ENCODE measurements at places on chromosomes 3 and 15.

DNA sequence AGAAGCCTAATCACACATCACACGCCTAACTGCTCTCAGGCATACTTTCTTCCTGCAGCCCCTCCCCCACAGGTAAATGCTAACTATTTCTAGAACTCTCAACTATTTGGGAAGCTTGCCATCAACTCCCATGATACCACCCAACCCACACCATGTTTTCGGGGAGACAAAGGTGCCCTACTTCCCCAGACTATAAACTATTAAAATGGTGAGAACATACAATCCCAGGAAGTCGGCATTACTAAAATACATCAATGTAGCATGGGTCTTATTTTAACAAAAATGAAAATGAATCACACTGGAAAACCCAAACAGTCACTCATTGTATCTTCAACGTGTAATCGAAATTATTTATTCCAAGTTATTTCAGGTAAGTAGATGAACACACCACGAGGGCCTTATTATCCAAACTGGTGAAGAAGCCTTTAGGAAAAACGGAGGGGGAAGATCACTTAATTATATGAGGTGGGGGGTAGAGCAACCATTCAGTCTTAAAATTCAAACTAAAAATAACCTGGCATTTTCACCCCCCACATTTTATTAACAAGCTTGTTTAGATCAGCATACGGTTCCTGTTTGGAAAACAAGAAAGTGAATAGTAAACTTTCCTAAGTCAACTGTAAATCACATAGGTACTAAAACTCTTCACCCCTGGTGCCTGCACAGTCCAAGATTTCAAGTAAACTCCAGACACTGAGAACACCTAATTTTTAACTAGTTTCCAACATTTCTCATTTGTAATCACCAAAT lies 1.9 kb downstream of the TBL1XR1 start:
- DNase-seq, result no peak

DNA sequence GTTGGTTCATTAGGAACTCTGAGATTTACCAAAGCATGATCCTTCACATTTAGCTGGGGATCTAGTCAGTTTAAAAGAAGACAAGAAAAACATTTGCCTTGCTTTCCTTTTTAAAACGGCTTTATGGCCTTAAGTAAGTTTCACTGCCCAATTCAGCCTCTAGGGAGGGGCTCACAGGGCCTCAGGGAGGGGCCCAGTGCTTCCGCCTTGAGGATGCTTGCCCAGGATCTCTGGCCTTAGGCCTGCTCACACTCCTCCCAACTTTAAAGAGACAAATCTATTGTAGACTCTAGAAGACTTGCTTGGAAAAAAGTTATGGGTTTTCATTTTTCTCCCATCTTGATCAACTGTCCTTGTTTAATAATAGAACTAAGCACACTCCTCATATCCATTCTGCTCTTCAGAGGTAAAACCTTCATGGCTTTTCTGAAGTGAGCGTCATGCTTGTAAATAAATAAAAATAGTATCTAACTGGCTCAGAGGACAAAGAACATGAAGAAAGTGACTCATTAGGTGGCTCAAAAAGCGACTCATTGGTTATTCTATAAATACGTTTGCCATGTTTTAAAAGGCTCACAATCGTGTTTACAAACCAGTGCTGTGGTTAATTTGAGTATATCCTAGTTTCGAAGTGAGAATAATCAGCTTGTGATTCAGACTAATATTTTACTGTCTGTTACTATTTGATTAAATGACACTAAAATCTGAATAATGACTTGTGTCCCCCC lies 13.7 kb downstream of the PDHB start:
- DNase-seq, result no peak

DNA sequence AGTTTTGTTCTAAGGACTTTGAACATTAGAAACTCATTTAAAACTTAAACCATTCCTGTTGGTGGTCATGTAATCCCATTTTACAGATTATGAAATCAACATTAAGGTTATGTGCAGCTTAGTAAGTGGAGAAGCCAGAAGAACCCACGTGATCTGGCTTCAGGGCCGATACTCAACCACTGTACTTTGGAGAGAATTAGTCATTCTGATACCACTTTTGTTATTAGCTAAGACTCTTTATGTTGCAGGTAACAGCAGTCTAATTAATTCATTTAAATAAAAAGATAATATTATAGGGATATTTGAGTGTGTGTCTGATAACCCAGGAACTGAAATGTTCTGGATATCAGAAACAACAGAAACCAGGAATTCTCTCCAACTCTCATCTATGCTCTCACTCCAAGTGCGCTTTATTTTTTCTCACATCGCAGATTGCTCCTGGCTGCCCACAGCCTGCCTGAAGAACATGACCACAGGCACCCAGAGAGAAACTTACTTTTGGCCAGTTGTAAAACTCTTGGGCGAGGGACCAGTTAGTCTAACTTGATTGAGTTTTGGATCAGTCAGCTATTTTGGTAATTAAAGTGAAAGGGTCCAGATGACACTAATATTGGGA lies 25.2 kb downstream of the UBE2E1 start:
- no peak for DNase-seq

- peak; percentile 23 for DNase-seq
Observed at GRCh38 chr15:73601451-73602445, 31.4 kb downstream of the NPTN start.

GRCh38 chr3:147906285-147906684 lies 497.1 kb downstream of the ZIC1 start:
- DNase-seq, result no peak

DNA sequence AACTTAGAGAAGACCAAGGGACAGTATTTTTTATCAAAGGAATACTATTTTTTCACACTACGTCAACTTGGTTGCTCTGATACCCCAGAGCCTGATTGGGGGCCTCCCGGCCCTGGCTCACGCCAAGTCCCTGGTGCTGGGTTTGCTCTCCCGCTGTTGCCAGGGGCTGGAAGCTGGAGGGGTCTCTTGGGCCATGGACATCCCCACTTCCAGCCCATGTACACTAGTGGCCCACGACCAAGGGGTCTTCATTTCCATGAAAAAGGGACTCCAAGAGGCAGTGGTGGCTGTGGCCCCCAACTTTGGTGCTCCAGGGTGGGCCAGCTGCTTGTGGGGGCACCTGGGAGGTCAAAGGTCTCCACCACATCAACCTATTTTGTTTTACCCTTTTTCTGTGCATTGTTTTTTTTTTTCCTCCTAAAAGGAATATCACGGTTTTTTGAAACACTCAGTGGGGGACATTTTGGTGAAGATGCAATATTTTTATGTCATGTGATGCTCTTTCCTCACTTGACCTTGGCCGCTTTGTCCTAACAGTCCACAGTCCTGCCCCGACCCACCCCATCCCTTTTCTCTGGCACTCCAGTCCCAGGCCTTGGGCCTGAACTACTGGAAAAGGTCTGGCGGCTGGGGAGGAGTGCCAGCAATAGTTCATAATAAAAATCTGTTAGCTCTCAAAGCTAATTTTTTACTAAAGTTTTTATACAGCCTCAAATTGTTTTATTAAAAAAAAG lies 20.3 kb upstream of the BSN start:
- DNase-seq, result no peak

- no peak for DNase-seq
Observed at GRCh38 chr3:105327662-105328337, 38.9 kb upstream of the ALCAM start.

DNA sequence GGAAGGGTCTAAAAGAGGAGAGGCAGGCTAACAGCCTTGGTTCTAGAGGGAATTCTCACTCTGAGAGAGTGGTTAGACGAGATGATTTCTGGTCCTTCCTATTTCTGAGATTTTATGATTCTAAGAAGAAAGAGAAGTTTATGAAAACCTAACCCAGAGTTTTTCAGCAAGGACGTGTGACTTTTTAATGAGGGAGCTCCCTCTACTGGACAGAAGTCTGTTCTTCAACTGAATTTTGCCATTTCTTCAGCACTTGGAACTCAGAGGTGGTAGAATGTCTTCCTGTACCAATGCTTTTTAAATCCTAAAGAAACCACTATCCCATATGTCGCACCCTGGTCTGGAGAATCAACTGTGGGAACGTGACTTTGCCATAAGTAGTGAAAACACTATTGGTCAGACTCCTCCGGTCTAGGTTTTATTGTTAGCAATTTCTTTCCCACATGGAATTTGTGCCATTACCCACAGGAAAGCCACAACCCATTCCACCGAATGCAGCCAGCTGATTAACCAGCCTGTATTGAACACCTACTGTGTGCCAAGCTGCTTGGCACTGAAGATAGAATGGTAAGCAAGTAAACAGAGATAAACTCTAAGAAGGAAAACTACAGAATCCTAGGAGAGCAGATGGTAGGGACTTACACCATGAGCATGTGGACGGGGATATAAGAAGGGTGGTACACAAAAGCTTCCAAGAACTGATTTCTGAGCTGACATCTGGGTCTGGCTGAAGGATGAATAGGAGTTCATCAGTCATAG lies 199.5 kb upstream of the LMCD1 start:
- DNase-seq, result peak; percentile 66

DNA sequence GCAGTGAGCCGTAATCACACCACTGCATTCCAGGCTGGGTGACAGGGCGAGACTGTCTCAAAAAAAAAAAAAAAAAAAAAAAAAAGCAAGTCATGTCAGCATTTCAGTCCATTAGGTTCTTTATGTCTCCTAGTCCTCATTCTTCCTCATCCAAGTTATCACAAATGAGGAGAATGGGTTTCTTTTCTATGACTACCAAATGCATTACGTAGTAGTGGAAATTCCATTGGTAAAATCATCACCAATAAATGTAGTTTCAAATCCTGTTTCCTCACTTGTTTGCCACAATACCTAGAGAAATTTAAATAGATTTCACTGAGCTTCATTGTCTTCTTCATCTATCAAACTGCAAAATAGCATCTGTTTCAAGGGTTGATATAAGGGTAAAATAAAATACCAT lies 317.6 kb upstream of the MME start:
- no peak for DNase-seq

DNA sequence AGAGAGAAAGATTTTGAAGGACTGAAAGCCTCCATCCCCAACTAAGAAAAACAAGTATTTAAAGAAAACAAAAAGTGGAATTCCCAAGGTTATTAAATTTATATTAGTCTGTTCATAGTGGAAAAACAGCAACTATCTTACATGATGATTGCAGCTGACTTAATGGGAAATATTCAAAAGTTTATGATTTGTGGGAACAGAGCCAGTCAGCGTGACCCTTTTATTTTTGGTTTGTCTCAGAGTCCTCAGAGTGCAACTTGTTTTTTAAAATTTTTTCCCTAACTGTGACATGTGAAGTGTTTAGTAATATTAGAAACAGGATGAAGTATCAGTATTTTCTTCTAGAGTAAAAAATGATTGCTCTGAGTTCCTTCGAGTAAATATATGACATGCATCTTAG lies 441.9 kb upstream of the MCTP2 start:
- DNase-seq, result no peak

DNA sequence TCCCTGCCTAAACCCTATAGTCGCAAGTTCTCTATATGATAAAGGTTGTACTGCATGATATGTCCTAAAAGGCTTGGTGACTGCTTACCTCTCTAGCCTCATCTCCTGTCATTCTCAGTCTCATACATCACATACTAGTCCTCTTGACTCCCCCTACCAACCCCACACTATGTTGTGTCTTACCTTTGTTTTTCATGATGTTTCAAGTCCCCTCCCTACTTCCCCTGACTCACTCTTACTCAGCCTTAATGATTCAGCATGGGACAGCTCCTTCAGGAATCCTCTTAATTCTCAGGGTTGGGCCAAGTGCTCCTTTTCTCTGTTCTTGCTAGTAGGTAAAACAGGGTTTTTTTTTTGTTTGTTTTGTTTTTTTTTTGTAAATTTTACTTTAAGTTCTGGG lies 49.6 kb downstream of the SLMAP start:
- no peak for DNase-seq

- DNase-seq, result peak; percentile 7
Observed at GRCh38 chr3:36804295-36805055, 40.1 kb upstream of the DCLK3 start.

DNA sequence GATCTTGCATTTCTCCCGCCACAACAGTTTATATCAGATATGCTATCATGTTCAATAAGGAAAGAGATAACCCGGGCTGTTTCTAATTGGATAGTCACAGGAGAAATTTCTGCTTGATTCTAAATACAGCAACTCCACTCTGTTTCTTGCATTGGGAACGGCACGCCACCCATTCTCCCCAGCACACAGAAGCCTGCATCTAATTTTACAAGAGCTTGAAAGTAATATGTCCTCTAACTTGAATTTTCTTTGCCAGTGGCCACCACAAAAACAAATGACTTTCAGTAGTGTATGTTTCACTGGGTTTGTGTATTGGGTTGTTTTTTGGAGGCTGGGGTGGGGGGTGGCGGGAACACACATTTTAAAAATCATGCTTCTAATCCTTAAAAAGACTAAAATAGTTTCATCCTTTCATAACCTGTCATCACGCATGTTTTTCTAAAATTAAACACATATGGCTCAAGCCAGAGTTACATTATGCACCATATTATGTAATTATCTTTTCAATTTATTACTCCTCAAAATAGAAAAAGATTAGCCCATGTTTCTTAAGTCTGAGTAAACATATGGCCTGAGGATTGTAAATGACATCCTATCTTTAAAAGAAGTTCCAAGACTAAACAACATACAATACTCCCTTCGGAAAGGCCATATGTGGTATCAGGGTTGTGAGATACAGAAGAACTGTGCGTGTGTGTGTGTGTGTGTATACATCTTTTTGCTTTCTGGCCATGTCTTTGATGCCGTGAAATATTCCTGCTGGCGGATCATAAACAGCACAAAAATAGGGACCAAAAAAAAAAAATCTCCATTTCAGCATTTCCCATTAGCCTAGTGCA lies 176.3 kb downstream of the FOXP1 start:
- DNase-seq, result no peak

GRCh38 chr3:125186800-125187598 lies 25.5 kb downstream of the SLC12A8 start:
- DNase-seq, result no peak

DNA sequence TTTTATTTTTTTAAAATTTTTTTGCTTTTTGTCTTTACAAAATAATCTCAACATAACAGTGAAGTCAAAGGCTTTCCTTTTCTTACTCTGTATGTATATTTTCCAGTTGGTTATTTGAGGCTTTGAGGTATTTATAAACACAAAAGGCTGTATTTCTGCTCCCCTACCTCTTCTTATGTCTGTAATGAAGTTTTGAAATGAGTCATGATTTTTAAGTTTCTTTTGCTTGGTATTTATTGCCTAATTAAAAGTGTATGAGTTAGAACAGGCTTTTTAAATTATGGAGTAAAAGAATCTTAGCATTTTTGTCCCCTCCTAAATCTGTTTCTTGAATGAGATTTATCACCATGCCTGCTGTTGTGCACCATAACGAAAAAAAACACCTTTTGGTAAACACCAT lies 66.0 kb downstream of the DCUN1D1 start:
- DNase-seq, result no peak

GRCh38 chr15:85607842-85608241 lies 186.9 kb downstream of the KLHL25 start:
- no peak for DNase-seq

- no peak for DNase-seq
Observed at GRCh38 chr3:125023833-125024555, 31.8 kb downstream of the HEG1 start.

DNA sequence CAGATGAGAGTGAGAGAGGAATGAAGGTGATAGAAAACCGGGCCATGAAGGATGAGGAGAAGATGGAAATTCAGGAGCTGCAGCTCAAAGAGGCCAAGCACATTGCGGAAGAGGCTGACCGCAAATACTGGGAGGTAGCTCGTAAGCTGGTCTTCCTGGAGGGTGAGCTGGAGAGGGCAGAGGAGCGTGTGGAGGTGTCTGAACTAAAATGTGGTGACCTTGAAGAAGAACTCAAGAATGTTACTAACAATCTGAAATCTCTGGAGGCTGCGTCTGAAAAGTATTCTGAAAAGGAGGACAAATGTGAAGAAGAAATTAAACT lies 88.9 kb downstream of the EOMES start:
- peak; percentile 60 for DNase-seq

GRCh38 chr15:32120577-32121383 lies 90.5 kb downstream of the CHRNA7 start:
- DNase-seq, result no peak
